Skin of body (tissue), 3 donors: ENCODE measurements at places on chromosomes 7 and 10.

- DNase-seq, result peak; percentile 88
Measured at GRCh38 chr7:30068117-30068516, 39.9 kb downstream of the PLEKHA8 start.

GRCh38 chr10:110985497-110986275, 66.3 kb downstream of the SHOC2 start:
- peak; percentile 20 for DNase-seq

- no peak for DNase-seq
Measured at GRCh38 chr10:102269017-102269416, 23.7 kb downstream of the GBF1 start.

DNA sequence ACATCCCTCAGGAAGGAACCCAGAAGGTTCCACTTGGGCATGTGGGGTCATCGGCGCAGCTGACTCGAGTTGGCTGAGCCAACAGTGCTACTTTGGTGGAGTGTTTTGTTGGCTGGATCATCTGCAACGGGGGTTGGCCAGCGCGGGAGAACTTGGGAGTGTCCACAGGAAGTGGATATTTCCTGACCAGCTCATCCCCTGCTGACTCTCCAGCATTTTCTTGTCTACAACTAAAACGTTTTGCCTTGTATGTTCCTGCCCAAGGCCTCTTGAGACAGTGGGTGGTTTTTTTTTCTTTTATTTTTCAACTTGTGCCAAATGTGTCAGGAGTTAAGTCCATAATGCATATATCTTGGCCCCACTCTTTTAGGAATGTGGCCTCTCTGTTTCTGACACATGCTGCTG, 208.6 kb downstream of the ZNF365 start:
- DNase-seq, result peak; percentile 78

DNA sequence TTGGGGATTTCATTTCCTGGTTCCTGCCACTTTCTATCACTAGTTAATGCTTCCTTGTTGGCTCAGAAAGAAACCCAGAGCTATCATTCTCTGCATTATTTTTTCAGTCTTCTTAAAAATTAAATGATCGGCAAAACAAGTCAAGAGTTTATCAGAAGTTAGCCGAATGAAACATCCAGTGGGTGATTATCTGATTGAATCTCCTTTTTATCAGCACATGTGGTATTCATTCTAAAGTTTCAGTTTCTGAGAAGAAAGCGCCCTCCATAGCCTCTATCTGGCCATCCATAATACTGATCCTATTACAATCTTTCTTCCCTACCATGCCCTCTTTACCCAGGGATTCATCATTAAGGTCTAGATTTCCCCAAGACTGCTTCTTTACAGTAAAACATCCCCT, 71.8 kb downstream of the OSBPL3 start:
- DNase-seq, result no peak

DNA sequence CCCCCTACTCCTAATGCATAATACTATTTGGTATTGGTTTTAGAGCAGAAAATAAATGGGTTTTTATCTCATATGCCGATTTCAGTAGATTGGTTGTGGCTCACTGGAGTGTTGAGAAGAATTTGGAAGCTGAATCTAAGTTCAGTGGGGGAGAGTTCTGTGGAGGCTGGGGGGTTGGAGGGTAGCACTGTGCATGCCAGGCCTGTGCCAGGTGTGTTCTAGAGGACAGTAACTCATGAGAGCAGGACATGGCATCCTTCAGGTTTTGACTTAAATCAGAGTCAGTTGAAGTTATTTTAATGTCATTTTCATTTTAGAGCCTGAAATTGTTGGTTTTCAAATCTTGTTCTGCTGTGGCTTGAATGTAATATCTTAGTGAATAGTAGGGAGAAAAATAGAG, 79.5 kb downstream of the EEPD1 start:
- DNase-seq, result no peak

DNA sequence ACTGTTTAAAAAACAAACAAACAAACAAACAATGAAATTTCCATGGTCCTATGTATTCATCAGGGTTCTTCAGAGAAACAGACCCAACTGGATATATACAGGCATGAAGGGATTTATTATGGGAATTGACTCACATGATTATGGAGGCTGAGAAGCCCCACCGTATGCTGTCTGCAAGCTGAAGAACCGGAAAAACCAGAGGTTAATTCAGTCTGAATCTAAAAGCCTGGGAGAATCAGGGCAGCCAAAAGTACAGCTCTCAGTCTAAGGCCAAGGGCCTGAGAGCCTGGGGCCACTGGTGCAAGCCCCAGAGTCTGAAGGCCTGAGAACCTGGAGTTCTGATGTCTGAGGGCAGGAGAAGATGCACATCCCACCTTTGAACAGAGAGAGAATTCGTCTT, 163.5 kb downstream of the MDFIC start:
- no peak for DNase-seq

GRCh38 chr7:19262826-19263225, 117.6 kb upstream of the FERD3L start:
- DNase-seq, result no peak

DNA sequence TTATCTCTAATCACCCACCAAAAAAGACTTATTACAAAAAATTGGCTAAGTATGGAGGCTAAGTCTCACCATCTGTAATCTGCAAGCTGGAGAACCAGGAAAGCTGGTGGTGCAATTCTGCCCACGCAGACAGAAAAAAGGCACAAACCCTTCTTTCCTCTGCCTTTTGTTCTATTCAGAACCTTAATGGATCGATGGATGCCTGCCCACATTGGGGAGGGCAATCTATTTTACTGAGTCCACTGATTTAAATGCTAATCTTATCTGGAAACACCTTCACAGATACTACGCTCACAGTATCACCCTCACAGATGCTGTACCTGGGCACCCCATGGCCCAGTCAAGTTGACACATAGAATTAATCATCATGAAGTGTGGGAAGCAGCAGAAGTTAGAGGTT, 10.2 kb downstream of the IGFBP3 start:
- no peak for DNase-seq

- DNase-seq, result no peak
Measured at GRCh38 chr7:92880212-92881090, 44.1 kb upstream of the CDK6 start.

GRCh38 chr7:1494866-1495563, 9.2 kb downstream of the INTS1 start:
- no peak for DNase-seq

DNA sequence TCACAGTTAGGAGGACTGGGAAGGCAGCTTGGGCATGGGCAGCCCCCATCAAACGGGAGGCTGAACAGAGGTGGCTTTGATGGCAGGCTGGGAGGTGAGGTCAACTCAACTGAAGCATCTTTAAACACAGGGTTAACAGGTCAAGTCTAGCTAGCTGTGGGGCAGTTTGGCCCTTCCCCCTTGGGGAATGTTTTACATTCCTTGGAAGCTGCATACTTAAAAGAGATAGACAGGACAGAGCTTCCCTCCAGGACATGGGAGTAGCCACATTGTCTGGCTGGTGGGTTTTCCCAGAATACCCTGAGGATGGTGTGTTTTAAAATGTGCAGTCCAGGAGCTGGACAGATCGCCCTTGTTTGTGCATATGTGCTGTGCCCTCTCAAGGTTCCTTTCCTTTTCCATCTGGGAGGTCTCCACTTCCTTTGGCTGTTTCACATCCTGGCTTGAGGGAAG, 6.8 kb upstream of the RASSF4 start:
- no peak for DNase-seq

- no peak for DNase-seq
Measured at GRCh38 chr7:121446526-121446925, 50.4 kb upstream of the FAM3C start.

DNA sequence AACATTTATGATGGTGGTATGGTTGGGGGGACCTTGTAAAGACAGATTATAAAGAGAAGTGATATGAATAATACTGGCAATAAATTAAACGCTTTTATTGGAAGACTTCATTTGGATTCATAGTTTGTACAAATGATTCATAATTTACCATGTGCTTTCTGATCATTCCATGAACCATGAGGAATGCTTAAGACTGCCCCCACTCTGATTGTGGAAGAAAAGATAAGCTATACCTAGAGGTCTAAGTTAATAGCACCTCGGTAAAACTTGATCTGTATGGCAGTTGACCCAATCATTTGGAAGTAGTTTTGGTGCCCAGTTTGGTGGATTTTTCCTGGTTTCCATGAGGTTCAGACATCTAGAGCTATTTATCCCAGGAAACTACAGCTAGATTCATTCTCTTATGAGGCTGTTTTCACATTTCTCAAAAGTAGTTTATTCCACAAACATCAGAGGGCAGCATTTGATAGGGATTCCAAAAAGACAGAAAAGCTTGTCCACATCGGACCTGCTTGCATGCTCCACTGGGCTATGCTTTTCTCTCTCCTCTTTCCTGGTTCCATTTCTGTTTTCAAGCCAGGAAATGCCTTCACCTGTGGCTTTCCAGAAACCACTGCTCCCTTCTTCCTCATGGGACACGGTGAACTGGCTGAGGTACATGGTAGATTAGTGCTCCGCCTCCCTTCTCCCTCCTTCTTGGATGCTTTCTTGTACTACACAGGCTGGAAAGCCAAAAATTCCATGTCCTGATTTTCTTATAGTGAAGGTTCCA, 29.2 kb downstream of the TFAM start:
- DNase-seq, result peak; percentile 34

DNA sequence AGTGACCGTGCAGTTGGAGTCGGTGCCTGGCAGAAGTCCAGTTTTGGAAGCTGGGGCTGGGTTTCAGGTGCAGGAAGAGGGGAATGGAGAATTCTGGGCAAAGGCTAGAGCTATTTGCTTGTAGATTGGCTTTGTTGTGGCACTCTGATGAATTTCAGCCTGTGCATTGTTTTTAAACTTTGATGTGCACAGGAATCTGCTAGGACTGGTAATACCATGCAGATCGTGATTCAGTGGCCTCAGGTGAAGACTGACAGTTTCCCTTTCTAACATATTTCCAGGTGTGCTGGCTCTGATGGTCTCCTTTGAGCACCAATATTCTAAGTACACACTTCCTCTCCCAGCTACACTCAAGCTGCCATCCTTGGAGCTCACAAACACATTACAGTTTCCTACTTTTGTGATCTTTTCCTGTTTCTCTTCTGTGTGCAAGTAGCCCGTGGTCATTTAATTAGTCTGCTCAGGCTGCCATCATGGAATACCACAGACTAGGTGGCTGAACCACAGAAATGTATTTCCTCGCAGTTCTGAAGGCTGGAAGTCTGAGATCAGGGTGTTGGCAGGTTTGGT, 55.6 kb downstream of the NOC3L start:
- DNase-seq, result no peak

DNA sequence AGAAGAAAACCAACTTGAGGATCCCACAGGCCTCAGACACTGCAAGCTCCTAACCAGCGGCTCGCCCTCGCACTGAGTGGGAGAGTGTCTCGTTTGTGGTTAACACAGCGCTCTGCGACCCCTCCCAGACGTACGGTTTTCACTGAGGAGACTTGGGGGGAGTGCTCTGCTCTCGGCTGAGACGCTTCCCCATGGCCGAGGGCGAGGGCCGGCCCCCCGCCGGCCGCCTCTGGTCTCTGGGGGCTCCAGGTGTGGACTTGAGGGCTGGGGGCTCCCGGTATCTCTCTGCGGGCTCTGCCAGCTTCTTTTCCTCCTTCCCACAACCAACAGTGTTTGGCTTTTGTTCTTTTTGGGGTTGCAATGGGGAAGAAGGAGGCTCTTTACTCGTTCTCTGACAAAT, 118.7 kb downstream of the LARP4B start:
- DNase-seq, result no peak

DNA sequence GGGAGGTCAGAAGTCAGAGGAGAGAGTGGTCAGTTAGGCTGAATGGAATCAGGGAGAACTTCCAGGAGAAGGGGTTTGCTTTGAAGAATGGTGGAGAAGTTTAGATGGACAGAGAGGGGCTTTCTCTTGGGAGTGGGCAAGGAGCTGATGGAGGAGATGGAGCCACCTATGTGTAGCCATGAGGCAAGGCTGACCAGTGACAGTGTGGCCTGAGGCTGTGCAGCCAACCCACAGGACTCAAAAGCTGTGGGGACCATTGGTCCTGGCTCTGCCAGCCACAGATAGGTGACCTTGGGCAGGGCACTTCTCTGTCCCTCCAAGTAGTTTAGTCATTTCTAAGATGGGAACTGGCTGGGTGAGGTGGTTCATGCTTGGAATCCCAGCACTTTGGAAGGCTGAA, 18.7 kb downstream of the NEURL1 start:
- no peak for DNase-seq

- no peak for DNase-seq
Measured at GRCh38 chr10:14526326-14526725, 195.6 kb upstream of the FRMD4A start.

DNA sequence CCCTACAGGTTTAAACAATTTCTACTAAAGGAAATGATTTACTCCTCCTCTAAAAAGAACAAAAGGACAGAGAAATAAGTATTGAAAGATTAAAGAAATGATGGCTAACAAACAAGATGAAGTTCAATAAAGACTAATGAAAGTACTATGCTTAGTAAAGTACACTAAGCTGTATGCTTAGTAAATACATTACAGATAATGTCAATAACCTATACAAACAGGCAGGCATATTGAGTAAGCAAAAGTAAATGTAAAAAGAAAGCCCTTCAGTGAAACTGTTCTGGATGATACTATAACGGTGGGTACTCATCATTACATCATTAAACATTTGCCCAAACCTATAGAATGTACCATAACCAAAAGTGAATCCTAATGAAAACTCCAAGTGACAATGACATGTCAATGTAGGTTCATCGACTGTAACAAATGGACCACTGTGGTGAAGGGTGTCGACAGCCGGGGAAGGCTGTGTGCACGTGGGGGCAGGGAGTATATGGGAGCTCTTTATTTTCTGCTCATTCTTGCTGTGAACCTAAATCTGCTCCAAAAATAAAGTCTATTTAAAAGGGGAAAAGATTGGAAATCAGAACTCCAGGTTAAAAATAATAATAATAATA, 34.0 kb downstream of the CYTH3 start:
- DNase-seq, result no peak

DNA sequence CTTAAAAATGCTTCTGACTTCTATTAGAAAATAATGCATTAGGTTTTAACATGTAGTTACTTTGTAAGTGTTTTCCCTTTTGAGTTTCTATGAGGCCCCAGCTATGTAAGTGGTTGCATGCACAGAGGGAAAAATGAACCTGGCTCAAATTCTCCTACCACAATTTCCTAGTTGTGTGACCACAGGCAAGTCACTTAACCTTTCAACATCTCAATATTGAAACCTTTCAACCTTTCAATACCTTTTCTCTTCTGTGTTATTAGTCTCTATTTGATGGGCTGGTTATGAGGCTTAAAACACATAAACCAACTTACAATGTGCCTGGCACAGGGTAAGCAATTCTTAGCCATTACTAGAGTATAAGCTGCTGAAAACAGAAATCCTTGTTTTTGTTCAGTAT, 203.0 kb downstream of the KCND2 start:
- no peak for DNase-seq

- DNase-seq, result peak; percentile 50
Measured at GRCh38 chr10:20768843-20769242, 128.3 kb downstream of the NEBL start.

- DNase-seq, result peak; percentile 89
Measured at GRCh38 chr7:91566402-91566732, 302.1 kb downstream of the FZD1 start.

GRCh38 chr10:43923328-43923727, 274.6 kb upstream of the ZNF32 start:
- no peak for DNase-seq

GRCh38 chr7:151833691-151834090, 43.2 kb downstream of the PRKAG2 start:
- no peak for DNase-seq

- DNase-seq, result no peak
Measured at GRCh38 chr10:6354168-6354772, 151.5 kb downstream of the PFKFB3 start.
